Fibroblast of mammary gland (primary cell): ENCODE measurements at places on chromosomes 5 and 9.

GRCh38 chr5:41347569-41347968, 134.2 kb upstream of the C6 start:
- no peak for DNase-seq

DNA sequence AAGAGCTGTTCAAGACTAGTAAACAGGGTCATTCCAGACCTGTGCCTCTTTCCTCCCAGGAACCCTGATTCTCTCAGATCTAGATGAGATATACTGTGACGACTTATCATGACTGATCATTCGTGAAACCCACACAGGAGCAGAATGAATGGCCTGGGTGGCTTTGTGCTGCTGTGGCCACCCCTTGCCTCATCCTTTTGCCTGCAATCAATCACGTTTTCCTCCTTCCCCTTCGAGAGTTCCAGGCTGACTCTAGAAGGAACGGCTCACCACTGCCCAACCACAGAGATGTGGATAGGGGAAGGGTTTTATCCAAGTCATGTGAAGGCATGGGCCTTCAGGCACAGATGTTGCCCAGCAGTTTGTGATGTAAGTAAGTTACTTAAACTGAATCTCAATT, 5.8 kb downstream of the ANXA6 start:
- DNase-seq: peak; percentile 72

- DNase-seq: peak; percentile 96
These were observed 127.9 kb upstream of the PTGER4 start for GRCh38 chr5:40551496-40552491.

- no peak for DNase-seq
These were observed 86.5 kb downstream of the BNC2 start for GRCh38 chr9:16784002-16784401.
